ENCODE measurements at places on chromosomes 12 and 14. TPM values are rescaled to one million over a fixed set of nuclear protein-coding genes. Genes with fewer than 3 reads are reported as not detected.

DNA sequence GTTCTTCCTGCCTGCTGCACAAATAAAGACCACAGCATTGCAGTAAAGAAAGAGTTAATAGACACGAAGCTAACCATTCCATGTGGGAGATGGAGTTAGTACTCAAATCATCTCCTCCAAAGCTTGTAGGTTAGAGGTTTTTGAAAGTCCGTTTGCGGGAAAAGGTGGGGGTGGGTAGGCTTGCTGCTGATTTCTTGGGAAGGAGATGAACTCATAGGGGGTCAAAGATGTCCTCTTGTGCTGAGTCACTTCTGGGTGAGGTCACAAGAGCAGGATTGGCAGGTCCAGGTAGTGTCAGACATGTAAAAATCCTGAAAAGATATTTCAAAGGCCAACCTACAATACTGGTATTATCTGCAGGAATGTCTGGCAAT lies 66.4 kb downstream of the PTHLH start:
- DNase-seq = no peak

DNA sequence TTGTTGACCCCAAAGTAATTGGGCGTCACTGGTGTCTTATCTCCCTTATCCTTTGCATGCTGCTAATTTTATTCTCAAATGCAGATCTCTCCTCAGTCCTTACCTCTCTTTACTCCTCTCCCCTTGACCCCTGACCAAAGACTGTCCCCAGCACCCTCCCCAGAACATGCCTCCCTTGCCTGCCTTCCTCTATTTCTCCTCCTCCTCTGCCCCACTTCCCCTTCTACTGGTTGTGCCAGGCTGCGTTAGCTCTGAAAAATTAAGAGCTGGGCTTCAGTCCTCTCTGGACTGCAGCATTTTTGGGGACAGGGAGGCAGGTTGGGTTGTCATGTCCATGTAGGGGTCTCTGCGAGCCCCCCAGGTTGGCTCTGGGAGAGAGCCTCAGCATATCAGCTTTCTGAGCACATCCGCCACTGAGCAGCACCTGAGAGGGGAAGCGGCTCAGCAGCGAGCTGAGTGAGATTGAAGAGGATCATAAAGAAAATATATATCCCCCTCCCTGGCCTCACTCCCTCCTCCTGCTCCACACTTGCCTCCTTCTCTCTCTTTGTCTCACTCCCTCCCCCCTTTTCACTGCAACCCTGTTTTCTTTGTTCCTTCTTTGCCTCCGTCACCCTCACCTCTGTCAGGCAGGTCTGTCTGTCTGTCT lies 6.4 kb upstream of the CISTR start:
- DNase-seq = no peak

DNA sequence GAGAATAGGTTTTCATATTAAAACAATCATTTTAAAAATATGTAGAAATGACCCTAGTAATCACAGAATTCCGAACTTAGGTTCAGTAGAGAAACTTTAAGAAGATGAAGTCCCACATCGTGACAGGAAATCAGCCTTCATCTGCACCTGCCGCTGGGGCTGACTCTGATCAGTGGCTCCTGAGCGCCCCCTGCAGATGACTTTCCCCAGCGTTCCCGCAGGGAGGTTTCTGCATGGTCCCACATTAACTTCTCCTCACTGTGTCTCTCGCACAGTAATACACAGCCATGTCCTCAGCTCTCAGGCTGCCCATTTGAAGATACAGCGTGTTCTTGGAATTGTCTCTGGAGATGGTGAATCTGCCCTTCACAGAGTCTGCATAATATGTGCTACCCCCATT lies 1131.1 kb downstream of the TMEM121 start:
- no peak for DNase-seq

DNA sequence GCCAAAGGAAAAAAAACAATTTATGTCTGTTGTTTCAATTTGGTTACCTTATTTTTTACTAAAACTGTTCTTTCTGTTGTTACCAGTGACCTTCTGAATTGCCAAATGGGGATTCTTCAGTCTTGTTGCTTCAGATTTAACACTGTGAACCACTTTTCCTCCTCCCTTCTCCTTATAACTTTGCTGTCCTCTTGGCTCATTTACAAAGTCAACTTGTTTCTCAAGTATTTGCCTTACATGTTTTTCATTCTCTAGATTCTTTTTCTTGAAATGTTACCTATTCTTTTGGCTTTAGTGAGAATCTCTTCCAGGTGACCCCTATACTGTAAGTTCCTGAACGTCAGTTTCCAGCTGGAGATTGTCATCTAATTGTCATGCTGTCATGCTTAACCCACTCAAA lies 19.4 kb downstream of the FUT8 start:
- DNase-seq = no peak

Gene PRR4
- 1.6 TPM for total RNA-seq

DNA sequence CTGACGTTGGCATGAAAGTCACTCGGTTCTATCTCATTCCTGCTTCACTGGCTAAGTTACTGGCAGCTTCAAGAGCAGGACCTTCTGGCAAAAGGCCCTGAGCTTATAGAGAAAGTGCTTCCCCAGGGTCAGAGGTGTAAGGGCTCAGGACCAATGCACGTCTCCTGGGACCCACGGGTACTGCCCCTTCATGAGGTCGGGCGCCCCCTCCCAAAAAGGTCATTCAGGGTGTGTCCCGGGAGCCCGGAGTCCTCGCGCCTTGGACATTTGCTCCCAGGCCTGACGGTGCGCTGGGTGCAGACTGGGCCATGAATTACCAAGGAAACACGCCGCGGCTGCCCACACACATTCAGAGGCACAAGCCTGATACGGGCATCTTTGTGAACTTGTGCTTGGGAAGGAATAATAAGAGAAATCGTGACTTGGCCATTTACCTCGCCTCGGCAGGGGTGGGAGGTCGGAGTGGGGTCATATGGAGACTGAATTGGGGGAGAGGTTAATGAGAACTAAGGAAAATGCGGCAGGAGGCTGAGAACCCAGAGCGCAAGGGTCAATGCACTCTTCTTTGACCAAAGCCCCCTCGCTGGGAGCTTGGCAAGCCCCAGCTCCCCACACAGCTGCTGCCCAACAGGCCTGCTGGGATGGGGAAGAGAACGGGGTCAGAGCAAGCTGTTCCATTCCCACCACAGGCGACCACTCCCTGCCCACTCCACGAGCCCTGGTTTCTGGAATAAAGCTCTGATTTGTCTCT lies 15.7 kb upstream of the SLC6A12 start:
- no peak for DNase-seq

Gene PAN2
- 43.7 TPM for total RNA-seq

- no peak for DNase-seq
These were observed 104.6 kb upstream of the ATF1 start for GRCh38 chr12:50659260-50659659.

DNA sequence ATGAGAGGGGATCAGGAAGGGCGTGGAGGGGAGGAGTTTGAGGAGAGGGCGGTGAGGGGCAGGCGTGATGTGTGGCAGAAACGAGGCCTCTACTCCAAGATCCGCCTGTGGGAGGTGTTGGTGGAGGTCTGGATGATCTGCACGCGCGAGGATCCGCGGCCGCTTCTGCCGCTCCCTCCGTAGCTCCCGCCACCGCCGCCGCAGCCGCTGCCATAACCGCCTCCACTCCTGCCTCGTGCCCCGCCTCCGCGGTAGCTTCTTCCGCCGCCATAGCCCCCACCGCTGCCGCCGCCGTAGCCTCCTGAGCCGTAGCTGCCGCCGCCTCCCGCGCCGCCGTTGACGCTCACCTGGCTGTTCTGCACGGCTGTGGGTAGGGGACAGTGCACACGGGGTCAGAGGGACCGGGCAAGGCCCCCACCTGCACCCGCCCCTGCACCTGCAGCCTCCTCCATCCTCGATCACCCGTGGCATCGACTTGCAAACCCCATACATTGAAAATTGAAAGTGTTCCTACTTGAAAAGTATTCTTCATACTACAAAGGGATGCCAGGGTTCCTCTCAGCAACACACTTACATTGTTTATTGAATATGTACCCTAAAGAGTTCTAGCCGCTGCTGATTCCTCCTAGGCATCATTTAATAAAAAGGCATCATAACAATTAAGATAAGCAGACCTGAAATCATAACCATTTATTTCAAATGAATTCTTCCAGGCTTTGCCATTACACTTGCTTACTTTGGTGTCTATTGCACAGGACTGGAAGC lies 11.1 kb upstream of the KRT1 start:
- DNase-seq = no peak

Gene COX8C
- total RNA-seq = not detected

DNA sequence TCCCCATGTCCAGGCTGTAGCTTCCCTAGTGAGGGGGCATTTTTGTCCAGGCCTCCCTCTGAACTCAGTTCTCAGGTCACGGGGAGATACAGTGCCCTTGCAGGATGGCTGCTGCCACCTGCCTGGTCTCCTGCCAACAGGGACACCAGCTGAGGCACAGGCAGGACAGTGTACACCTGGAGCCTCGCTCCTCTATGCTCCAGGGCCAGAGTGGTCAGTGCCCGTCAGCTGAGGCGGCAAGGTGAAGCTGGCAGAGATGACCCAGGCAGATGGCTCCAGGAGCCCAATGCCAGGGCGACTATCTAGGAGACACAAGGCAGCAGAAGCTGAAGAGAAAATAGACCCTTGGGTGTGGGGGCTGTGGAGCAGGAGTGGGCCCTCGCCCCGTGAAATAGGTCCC lies 12.6 kb downstream of the TUBA1C start:
- no peak for DNase-seq

GRCh38 chr12:117188961-117189724 lies 1.1 kb downstream of the FBXO21 start:
- peak; percentile 55 for DNase-seq

Gene SLC4A8
- total RNA-seq = 1.9 TPM

Gene ISCU
- 74.7 TPM for total RNA-seq

Gene GRIN2B
- total RNA-seq = 0.30 TPM

GRCh38 chr14:41872931-41873685 lies 266.4 kb downstream of the LRFN5 start:
- DNase-seq = peak; percentile 88

Gene CLEC4C
- total RNA-seq = 0.30 TPM

DNA sequence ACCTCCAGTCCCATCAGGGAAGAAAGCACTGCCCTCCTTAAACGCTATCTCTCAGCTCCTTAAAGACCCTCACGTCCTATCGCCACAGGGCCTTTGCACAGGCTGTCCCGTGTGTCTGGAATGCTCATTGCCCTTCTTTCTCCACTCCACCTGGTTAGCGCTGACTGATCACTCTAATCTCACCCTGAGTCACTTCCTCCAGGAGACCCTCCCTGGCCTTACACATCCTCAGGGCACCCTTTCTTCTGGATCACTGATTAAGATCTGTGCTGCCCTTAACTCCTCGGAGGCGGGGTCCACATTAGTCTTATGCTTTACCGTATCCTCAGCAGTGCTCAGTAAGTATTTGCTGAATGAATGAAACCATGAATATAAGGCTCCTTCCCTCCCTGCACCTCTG lies 94.7 kb downstream of the SYNE3 start:
- no peak for DNase-seq

Gene NTN4
- total RNA-seq = 9.4 TPM

Gene GTF2H3
- 23.4 TPM for total RNA-seq

GRCh38 chr12:28409892-28410291 lies 219.6 kb downstream of the CCDC91 start:
- no peak for DNase-seq

Gene SOAT2
- not detected for total RNA-seq

DNA sequence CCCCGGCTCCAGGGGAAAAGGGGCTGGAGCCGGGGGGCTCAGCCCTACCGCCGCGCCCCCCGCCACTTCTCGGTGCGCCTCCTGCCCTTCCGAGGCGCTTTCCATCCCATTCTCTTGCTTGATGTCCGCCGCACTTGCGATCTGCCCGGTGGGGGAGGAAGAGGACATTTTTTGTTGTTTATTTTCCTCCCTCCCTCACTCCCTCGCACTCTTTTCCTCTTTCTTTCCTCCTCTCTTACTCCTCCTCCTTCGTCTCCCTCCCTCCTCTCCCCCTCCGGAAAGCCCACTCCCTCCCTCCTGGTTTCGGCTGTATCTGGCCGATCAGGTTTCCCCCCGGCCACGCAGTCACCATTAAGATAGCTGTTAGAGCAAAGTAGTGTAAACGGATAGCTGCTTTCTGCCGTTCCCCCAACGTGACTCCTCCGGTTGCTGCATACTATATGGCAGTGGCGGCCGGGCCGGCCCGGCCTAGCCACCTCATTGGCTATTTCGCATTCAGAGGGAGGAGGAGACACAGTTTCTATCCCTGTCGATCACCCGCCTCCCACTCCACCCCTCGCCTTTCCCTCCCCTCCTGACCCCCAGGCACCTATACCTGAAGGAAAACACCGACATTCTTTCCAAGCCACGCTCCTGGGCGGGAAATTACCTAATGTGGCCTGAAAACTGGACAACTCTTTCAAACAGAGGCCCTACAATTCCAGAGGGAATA lies at the start of gene SIX4:
Gene SIX4 (minus strand): TSS at position 445 of the 712 bp plus-strand sequence. CDS start 277 bp downstream, at position 168.
- DNase-seq = peak; percentile 48

DNA sequence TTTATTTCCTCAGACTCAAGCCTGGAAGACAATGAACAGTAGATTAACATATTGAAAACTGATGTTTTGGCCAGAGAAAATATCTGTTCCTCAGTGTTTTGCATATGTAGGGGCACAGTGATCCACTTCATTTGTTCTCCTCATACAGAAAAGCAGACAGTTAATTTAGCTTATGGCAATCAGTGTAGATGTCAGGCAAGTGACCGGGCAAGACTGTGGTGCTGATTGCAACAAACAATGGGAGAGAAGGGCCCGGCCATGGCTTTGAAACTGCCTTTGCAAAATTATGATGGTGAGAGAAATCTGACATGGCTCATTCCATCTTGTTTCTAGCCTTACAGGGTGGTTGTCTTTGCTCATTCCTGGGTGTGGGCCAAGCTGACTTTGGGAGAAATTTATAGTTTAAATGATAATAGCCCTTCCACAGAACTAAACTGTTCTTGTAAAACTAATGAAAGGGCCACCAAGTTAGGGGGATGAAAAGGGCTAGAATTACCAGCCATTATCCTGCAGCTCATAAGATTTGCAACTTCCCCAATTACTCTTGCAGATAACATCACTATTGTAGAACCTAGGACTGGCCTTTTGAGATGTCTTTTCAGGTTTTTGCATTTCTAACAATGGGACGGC lies 220.3 kb downstream of the KTN1 start:
- DNase-seq = no peak

Gene NRL
- total RNA-seq = 0.69 TPM

GRCh38 chr14:21109377-21110138 lies 8.7 kb downstream of the TMEM253 start:
- DNase-seq = no peak

- no peak for DNase-seq
These were observed 1.1 kb downstream of the LRP1 start for GRCh38 chr12:57129321-57129842.

Gene BMAL2
- 3.7 TPM for total RNA-seq

- DNase-seq = no peak
These were observed 14.8 kb downstream of the EMP1 start for GRCh38 chr12:13211191-13211858.

Gene ATXN3
- total RNA-seq = 55.3 TPM

All from skin of body (tissue), 3 donors.